Heart right ventricle (tissue), 16 donors: ENCODE measurements at places on chromosomes 6 and 20. TPM values are rescaled to one million over a fixed set of nuclear protein-coding genes. Genes with fewer than 3 reads are reported as not detected.

DNA sequence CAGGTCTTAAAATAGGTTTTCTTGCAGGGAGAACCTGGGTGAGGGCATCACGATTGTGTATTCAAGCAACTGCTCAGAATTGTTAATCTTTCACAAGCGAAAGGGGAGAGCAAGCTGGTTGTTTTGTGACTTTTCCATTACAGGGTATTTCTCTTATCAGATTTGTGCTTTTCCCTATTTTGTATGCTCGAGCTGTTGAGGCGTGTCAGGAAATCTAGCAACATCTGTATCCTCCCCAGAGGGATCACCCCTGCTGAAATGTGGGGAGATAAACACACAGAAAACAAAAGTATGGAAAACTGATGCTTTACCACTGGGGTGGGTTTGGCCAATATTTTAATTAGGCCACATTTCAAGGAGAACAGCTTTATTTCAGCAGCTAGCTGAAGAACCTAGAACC lies 187.0 kb downstream of the DTNBP1 start:
- H3K27ac ChIP-seq = peak overlapping the region; percentile 49
- peaks cover 23% of the 10 kb centered on the region for H3K36me3 ChIP-seq
- no peak for DNase-seq
- peaks cover 74% of the 10 kb centered on the region for H3K4me1 ChIP-seq

DNA sequence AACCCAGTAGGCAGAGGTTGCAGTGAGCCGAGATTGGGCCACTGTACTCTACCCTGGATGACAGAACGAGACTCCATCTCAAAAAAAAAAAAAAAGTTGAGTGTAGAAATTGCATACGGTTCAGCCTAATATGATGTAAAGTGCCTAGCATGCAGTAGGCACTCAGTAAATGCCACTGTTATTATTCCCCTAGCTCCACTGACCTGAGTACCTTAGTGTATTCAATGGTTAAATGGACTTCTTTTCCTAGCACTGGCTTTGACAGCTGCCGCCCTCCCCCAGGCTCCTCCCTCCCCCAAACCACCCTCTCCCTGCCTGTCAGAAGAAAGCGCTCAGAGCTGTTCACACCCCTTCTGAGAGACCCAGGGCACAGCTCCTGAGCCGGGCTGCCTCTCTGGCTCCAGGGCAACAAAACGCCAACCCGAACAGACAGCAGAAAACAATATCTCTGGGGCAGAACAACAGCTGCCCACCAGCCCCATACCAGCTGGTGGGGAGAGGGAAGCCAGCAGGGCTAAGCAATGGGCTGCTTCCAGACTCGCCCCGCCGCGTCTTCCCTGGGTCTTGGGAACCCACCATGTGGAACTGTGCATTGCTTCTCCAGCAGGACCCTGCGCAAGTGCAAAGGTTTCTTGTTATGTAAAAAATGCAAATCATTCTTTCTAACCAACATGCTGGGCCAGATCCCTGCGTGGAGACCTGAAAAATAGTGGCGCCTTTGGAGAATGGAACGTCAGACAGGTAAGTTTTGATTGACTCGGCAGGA lies 4.5 kb downstream of the CPNE5 start:
- H3K36me3 ChIP-seq = no peaks in the 10 kb centered on the region
- no peak overlapping the region for H3K4me3 ChIP-seq
- H3K27ac ChIP-seq = no peak overlapping the region
- no peak for DNase-seq
- peaks cover 43% of the 10 kb centered on the region for H3K4me1 ChIP-seq
- no peaks in the 10 kb centered on the region for H3K27me3 ChIP-seq

Gene LY6G6C
- not detected for total RNA-seq

DNA sequence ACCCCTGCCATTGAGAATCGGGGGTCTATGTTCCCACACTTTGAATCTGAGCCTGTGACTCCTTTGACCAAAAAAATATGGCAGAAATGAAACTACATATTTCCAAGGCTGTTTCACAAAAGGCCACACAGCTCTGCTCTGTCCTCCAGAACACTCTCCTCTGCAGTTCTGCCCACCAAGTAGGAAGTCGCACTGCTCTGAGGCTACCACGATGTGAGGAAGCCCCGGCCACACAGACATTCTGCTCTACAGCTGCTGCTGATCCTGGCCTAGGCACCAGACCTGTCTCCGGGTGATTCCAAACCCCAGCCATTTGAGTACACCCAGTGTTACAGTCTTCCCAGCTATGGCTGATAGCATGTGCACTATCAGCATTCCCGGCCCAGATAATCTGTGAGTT lies 85.1 kb downstream of the LYRM4 start:
- DNase-seq = no peak
- H3K36me3 ChIP-seq = no peaks in the 10 kb centered on the region
- no peak overlapping the region for H3K27ac ChIP-seq
- H3K27me3 ChIP-seq = no peaks in the 10 kb centered on the region

Gene ID1
- 156 TPM for total RNA-seq

Gene PHF10
- total RNA-seq = 57.1 TPM

DNA sequence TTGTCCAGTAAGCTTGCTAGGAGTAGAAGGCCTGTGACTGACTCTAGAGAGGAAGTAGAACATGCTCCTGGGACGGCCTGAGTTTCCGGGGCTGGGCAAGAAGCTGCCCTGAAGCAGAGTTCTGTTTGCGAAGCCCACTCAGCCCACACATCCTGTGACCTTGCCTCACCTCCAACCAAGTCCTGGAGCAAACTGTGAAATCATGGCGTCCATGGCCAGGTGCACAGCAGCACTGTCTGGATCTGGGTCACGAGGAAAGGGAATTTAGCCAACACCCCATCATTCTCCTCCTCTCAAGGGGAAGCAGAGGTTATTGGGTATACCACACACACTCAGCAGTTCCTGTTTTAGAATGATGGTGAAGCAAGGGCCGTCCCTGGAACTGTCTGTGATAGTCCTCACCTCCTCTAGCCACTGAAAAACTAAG lies 87.5 kb downstream of the CRYBG1 start:
- H3K4me3 ChIP-seq = no peak overlapping the region
- H3K4me1 ChIP-seq = peaks cover 13% of the 10 kb centered on the region
- DNase-seq = peak; percentile 11
- H3K27ac ChIP-seq = no peak overlapping the region
- no peaks in the 10 kb centered on the region for H3K36me3 ChIP-seq

DNA sequence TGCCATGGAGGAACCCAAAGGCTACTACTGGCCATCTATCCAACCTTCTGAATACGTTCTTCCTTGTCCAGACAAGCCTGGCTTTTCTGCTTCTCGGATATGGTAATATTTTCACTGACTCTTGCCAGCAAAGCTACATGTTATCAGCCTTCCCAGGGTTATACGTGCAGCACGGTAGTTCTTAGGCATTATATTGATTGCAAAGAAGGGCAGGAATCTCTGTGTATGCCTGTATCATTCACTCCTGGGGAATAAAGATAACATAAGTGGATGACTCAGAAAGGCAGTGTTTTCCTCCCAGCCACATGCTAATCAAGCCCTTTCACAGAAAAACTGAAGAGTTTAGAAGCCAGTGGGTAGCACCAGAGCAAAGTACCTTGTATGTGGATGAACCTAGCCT lies 98.7 kb downstream of the ADGRG6 start:
- no peak overlapping the region for H3K4me3 ChIP-seq
- H3K27ac ChIP-seq = no peak overlapping the region
- H3K4me1 ChIP-seq = no peaks in the 10 kb centered on the region
- DNase-seq = no peak
- H3K36me3 ChIP-seq = no peaks in the 10 kb centered on the region
- H3K27me3 ChIP-seq = peaks cover 16% of the 10 kb centered on the region

DNA sequence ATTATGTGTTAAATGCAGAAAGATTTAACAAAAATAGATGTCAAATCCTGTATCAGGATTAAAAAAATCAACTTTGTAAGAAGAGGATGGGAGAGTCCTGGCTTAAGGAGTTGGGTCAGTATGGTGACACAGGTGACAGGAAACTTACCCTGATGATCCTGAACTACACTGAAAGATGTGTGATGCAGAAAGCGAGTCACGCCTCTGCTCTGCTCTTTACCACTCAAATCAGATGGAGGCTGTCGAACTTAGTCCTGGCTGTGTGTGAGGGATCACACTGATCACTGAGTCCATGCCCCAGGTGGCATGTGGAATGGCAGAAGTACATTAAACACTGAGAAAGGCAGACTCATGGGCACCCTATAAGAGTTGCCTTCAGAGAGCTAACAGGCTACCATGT lies 92.9 kb downstream of the GJA10 start:
- H3K4me1 ChIP-seq = peaks cover 32% of the 10 kb centered on the region
- H3K27me3 ChIP-seq = no peaks in the 10 kb centered on the region
- no peak overlapping the region for H3K4me3 ChIP-seq
- H3K27ac ChIP-seq = no peak overlapping the region
- no peaks in the 10 kb centered on the region for H3K36me3 ChIP-seq

Gene CPXM1
- total RNA-seq = 4.5 TPM
